H54 (cell line): ENCODE measurements at places on chromosomes 7 and 10.
A peak's percentile ranks its signal among the peaks of the same experiment; 100 is the strongest.

- DNase-seq, result no peak
Measured at GRCh38 chr7:1694611-1695511, 24.8 kb downstream of the ELFN1 start.

DNA sequence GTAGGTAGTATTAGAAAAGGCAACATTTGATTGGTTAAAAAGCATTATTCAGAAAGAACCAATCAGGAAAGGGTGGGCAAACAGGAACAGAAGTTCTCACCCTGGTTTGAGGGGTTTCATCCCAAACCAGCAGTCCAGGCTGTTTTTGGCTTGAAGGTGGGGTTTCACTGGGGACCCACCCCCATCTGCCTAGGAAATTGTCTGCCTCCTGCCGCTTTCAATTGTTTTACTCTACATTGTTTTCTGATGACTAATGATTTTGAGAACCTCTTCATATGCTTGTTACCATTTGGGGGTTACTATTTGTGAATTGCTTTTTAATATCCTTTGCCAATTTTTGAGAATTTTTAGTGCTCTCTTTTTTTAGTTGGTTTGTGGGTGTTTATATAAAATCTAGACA is 3.3 kb upstream of the PCBD1 start:
- DNase-seq, result no peak

DNA sequence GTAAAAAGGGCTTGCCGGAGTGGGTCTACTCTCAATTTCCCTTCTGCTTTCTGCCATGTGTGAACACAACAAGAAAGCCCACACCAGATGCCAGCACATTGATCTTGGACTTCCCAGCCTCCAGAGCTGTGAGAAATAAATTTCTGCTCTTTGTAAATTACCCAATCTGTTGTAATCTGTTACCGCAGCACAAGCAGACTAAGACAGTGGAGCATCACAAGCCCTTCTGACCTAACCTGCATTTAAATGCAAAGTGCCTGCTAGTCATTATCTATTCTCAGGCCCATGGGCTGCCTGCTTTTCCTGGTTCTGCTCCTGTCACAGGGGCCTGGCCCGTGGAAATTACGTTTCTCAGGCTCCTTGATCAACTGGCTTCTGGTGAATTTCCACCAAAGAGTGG is 199.3 kb upstream of the AUTS2 start:
- DNase-seq, result no peak

- DNase-seq, result no peak
Measured at GRCh38 chr10:33091201-33091600, 133.2 kb upstream of the ITGB1 start.

- no peak for DNase-seq
Measured at GRCh38 chr10:69051303-69051702, 36.6 kb upstream of the SRGN start.

DNA sequence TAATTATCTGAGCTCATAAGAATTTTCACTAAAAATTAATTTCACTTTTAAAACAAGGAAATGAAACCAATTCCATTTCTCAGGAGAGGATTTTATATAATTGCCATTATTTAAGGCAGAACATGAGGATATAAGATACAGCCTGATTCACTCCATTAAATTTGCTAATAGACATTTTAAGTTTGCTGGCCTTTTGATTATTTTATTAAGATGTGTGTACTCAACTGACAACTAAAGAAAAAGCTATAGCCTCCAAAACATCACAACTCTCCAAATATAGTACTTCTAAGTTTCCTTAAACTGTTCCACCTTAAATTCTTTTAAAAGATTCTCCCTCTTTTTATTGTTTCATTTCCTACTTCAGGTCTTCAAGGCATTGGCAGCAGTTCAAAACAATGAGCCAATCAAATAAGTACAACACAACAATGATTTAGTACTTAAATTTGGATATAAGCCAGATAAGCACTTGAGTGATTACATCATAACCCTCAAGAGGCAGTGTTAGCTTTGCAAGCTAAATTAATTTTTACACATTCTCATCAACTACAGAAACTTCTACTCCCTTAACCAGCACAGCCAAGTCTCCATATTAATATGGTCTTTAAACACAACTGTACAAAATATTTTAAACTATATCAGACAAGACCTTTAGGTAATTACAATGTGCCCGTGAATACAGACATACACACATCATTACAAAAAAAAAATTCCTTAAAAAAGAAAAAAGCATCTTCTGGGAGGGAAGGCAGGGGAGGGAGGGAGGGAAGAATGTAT is 121.8 kb downstream of the KMT2C start:
- DNase-seq, result peak; percentile 7

GRCh38 chr10:3467052-3467951 is 294.7 kb upstream of the PITRM1 start:
- peak; percentile 27 for DNase-seq

- no peak for DNase-seq
Measured at GRCh38 chr10:114304571-114305421, 65.7 kb downstream of the VWA2 start.

DNA sequence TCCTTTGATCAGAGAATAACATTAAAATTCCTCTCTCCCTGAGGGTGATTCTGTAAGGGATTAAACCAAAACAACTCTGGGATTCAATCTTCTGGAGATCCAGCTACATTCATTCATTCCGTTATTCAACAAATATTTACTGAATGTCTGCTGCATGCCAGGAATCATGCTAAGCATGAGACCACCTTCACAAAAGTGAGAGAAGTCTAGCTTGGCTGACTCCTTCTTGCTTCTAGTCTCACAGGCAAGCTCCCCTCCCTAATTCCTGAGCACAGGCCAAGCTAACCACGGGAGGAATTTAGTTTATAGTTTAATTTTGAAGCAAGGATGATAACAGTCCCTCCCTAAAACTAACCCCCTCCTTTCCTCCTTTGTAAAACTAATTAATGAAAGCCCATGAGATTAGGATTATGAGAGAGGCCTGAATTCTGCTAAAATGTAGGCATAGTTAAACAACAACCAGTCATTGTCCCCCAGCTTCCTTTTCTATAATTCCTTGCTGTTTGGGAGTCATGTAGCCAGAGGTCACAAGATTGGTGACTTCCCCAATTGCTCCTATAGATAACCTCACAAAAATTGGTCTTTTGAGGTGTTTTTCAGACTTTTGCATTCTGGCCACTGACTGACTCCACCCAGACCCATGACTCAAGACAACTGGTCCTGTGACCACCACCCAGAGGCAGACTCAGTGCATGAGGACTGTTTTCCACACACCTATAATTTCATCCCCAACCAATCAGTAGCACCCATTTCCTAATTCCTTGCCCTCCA is 113.5 kb downstream of the ITGB8 start:
- no peak for DNase-seq

DNA sequence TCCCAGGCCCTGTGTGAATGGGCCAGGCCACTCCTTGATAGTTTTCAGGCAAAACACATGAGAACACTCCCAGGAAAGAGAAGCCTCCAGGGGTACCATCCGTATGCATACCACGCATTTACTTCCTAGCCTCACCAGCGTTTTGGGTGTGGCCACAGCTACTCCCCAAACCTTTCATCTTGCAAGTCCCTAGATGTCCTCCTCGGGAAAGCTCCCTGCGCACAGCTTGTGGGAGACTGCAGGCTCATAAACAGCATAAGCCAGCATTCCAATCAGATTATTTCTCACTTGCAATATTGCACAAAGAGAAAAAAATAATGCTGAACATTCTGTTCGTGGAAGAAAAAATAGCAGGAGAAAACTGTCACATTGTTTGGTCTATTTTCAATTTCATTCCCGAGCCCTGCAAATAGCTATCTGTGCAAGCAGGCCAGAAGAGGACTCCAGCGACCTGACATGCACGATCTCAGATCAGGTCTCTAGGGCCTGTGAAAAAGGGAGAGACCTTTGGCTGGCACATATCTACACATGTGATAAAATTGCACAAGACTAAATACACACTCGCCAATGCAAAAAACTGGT is 175.6 kb downstream of the PLXNA4 start:
- no peak for DNase-seq

GRCh38 chr10:70672165-70673042 is at the start of gene ADAMTS14:
Gene ADAMTS14, plus strand, starts transcription at chr10:70672506. Its CDS starts 297 bp downstream, at chr10:70672803.
- DNase-seq, result peak; percentile 87

DNA sequence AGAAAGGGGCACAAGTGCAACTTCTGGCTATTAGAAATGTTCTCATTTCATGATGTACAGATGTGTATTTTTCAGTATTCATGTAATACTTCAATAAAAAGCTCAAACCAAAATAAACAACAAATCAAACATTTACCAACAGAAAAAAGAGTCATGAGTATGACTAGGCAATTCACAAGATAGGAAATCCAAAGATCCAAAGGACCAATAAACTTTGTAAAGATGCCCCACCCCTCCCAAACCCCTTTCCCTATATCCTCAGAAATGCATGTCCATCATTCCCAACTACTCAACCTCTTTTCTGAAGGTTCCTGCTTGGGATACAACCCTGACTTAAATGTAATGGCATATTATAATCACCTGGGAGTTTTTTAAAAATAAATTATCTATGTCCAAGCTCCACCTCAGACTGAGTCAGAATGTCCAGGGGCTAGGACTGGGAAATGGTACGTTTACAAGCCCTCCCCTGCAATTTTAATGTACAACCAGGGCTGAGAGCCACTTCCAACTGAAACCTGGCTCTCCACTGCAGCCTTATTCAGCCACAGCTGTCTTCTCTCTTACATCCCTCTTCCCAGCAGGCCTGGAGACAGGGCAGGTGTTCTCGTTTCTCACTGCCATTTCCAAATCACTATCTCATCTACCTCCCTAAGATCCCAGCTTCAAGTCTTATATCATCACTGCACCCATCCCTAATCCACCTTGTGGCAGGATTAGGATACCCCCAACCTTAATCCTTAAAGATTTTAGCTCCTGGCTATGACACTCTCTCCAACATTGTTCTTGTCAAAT is 36.5 kb downstream of the COA1 start:
- no peak for DNase-seq

DNA sequence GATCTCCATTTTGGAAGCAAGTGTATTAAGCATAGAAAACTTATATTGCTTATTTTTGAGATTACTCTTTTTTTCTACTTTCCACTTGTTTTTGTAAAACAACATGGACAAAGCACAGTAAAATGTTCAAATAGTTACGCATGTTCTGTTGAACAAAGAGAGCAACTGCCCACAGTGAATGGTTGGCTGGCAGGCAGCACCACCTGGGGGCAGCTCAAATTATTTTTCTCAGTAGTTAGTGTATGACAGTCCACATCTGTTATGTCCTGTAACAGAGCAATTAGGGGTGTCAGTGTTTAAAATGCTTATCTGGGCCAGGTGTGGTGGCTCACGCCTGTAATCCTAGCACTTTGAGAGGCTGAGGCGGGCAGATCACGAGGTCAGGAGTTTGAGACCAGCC is 46.1 kb upstream of the CACUL1 start:
- DNase-seq, result no peak

DNA sequence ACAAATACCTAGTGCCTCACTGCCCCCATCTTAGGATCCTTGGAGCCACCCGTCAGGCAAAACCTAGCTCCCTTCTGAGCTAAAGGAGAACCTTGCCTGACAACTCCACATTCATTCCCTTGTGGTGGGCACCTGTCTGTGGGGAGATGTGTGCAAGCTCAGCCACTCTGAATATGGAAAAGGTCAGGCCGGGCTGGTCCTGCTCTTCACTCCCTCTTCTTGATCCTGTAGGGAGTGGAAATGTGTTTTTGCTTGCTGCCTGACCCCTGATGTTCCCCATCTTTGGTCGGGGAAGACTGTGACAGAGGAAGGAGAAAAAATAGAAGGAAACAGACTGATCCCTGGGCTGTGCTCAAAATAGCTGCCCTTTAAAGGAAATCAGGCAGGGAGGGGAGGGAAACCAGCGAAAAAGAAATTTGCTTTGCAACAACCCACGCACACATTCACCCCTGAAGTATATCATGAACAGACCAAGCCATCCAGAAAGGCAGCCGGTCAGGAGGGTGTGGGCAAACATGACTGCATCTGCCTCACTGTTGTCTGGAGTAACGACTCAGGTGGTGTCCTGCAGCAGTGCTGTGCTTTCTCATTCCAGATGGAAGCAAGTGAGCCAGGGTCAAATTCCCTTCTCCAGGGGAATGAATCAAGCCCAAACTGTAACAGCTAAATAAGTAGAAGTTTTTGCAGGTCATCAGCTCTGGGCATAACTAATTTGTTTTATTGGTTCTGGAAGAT is 74.0 kb downstream of the SCRN1 start:
- no peak for DNase-seq

DNA sequence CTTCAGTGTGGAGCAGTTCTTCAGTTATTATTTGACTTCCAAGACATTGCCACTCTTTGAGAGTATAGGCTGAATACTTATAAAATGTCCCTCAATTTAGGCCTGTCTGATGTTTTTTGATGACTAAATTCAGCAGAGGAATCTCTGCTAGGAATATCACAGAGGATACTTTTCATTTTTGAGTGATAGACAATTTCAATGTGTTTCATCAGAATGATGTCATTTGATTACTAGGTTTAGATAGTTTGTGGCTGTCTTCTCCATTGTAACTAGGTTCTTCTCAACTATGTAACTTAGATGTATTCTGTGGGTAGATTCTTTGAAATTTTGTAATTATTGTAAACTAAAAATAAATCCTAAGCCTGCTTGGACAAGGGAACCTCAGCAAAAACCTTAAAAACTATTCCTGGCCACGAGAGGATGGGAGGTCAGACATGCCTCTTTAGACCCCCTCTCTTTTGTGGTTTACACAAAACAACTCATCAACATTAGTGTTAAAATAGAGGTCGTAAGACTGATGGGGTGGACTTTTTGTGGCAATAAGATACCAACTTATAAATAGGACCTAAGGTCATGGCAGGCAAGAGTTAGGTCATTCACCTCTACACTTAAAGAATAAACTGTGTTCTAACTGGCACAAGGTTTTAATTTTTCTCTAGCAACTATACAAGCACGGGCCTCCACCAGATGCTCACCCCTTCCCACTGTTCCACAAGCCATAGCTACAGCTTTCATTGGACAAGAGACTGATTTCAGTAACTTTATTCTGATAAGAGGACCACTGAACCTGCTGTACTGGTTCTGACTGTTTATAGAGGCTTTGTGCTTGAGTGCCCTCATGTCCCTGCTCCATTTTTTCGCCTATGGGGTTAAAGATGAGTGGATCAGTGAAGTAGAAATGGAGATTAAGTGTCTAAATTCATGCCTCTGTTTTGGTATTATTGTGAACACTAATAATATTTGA is 33.7 kb downstream of the CYP2C8 start:
- DNase-seq, result no peak

GRCh38 chr7:51310131-51310583 is 6.5 kb downstream of the COBL start:
- DNase-seq, result no peak
